Muscle of back (tissue), 13 donors: ENCODE measurements at places on chromosomes 4 and X.

GRCh38 chr4:75654905-75655304 is 18.3 kb downstream of the G3BP2 start:
- no peak for DNase-seq

- no peak for DNase-seq
Observed at GRCh38 chrX:69293776-69294601, 128.7 kb upstream of the PJA1 start.

- DNase-seq, result no peak
Observed at GRCh38 chr4:17920681-17921080, 100.9 kb downstream of the LCORL start.

DNA sequence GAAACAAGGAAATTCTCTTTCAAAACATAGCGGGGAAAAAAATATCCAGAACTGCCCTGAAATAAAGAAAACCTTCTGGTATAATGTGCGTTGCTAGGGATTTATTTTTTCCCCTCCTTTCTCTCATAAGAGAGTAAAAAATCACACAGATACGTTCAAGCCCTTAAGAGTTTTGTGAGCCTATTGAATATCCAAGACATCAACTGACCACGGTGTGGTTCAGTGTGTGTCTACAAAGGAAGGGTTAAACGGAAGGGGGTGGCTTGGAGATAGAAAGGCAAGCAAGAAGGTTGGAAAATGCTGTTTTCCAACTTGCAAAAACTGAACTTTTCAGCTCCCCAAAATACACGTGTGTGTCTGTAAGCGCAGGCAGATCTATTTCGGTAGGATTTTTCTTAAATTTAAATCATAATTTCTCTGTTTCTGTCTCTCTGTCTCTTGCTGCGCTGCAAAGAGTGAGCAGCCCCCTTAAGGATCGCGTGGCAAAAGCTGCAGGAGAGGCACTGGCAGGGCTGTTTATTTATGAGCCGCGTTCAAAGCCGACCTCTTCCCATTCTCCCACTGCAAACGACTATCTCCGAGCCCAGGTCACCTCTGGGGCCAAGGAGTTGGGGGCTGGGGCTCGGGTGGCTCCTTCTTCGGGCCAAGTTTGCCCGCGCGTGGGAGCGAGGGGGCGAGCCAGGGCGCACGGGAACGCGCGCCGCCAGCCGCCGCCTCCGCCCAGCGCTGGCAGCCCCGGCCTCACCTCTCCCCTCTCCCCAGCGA is 492 bp upstream of the SLIT2 start:
- DNase-seq, result no peak

- DNase-seq, result no peak
Observed at GRCh38 chr4:99324361-99324760, 3.2 kb upstream of the ADH1B start.

GRCh38 chr4:168859888-168860694 is 150.0 kb downstream of the CBR4 start:
- DNase-seq, result no peak

GRCh38 chrX:275476-275966 is 5.7 kb upstream of the PLCXD1 start:
- no peak for DNase-seq

DNA sequence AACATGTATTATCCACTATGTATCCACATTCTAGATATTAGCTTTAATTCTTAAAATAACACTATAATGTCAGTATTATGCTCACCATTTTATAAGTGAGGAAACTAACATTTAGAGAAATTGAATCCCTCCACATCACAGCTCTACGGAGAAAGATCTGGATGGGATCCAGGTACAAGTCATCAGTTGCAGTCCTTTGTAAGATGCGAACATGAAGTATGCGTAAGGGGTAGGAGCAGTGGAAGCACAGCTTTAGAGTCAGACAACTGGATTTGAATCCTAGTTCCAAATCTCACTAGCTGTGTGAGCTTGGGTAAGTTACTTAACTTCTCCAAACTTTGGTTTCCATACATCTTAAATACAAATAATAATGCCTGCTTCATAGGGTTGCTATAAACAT is 162.5 kb downstream of the ATP10D start:
- DNase-seq, result no peak
